ENCODE measurements at places on chromosomes 1 and 21. TPM values are rescaled to one million over a fixed set of nuclear protein-coding genes. Genes with fewer than 3 reads are reported as not detected.

- DNase-seq = no peak
These were observed 36.0 kb downstream of the CNIH4 start for GRCh38 chr1:224392411-224393249.

GRCh38 chr1:99277066-99277465, 12.8 kb downstream of the PLPPR4 start:
- DNase-seq = no peak

DNA sequence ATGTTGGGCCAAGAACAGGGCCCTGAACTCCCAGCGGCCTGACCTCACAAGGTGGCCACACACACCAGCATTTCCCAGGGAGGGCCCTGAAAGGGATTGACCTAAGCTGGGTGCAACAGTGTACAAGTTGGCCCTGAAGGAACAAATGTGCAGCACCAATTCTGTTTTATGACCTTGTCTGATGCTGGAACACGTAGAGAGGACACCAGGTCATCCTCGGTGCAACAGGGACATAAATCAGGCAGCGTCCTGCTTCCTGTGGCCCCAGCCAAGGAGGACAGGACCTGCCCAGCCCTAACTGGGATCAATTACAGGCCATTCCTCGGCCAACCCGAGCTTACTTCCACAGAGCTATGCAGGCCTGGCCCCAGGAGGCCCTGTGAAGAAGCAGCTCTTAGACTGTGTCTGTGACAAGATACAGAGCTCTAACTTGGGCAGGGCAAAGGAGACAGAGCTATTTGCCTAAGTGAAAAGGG, 12.8 kb upstream of the PHC2 start:
- no peak for DNase-seq

GRCh38 chr1:231913493-231913892, 286.9 kb downstream of the DISC1 start:
- no peak for DNase-seq

DNA sequence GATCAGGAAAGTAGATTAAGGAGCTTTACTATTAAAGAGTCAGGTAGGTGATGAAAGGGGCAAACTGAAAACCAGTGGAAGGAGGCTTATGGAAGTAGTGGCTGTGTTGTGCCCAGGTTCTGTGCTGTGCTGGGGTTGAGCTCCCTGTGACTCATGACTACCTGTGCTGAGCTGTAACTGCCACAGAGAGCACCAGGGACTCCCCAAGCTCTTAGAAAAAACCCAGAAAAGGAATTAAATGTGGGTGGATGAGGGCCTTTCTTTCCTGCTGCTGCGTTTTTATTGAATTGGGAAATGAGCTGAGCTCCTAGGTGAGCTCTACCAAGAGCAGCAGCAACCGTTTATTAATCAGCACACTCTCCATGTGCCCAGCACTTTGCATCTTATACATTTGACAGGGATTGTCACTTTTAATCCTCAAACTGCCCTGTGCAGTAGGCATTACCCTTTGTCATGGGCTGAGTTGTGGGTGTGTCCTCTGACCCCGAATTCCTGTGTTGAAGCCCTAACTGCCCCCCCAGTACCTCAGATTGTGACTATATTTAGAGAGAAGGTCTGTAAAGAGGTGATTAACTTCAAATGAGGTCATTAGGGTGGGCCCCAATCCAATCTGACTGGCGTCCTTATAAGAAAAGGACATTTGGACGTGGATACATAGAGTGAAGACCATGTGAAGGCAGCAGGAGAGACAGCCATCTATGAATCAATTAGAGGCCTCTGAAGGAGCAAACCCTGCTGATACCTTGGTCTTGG, 65.4 kb downstream of the AK4 start:
- no peak for DNase-seq

- DNase-seq = no peak
These were observed 11.2 kb downstream of the RPL5 start for GRCh38 chr1:92843046-92843423.

GRCh38 chr1:106747791-106748190, 308.7 kb upstream of the PRMT6 start:
- DNase-seq = no peak

DNA sequence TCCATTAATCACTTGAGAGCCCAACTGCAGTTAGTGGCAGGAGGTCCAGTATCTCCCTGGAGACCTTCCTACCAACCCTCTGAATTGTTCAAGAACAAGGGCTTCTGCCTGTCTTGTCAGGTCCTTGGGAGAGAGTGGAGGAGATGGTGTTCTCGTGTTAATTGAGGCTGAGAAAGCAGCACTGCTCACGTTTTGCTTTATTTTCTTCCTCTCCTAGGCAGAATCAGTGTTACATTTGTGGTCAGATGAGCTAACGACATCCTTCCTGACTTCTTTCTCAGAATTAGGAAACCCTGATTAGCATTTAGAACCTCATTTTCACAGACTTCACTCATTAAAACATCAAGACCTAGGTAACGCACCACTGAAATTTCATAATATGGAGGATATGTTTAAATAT, 26.4 kb upstream of the LRIG2 start:
- peak; percentile 45 for DNase-seq

DNA sequence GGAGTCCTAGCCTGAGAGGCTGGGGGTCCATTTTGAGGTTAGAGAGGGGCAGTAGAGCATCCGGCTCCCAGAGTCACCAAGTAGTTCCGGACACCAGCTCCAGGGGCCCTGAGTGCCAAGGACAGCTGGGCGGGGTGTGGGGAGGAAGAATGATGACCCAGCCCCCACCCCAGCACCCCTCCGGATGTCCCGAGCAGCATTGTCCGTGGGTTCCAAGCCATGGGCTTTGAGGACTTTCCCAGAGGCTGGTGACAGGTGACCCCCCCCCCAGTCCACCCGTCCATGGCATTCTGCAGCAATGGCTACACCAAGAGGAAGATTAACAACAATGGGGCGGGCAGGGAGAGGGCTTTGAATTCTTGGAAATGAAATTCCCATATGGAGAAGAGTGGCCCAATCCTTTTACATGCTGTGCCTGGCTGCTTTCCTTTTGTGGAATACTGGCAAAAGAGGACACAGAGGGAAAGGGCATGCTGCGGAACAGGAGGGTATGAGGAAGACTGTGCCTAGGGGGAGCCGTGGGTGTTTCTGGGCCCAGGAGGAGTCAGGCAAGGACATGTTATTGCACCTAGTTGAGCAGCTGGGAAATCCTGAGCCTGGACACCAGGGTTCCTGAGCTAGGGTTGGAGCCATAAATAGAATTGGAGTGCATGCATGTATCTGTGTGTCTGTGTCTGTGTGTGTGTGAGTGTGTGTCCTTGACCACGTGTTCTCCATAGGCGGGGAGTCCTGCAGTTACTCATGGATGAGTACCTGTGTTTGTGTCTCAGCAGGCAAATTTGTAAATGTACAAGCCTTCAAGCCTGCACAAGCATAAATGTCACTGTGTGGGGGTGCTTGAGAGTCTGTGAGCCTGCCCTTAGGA, 956 bp downstream of the ATP1A2 start:
- DNase-seq = no peak

- no peak for DNase-seq
These were observed 48.4 kb upstream of the DNAJC6 start for GRCh38 chr1:65260851-65261473.

- no peak for DNase-seq
These were observed 4.7 kb downstream of the CFAP410 start for GRCh38 chr21:44334329-44335030.

- DNase-seq = no peak
These were observed 10.9 kb downstream of the KRTAP22-2 start for GRCh38 chr21:30579346-30579745.

GRCh38 chr21:42314616-42315295, 453 bp downstream of the TFF3 start:
- no peak for DNase-seq

DNA sequence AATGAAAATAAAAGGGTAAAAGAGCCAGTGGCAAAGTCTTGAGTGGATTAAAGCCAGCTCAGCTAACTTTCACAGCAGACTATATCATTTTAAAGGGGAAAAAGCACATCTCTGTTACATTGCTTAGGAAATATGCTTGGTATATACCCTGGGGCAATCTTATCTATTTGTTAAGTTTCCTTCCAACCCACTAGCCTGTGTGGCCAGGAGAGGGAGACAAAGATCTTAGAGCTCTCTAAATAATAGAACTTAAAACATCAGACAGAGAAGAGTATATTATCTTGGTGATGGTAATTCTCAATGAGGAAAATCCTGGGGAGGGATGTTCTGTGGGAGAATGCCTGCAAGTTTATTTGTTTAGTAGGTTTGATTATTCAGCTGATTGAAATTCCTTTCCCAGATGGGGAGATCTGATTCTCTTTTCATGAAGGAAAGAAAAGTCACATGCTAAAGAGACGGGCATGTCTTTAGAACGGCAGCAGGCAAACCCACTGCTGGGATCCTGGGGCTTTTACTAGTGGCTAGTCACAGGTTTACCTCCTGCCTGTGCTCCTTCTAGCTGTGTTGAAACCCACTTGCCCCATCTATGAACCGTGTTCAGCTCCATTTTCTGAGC, 3.6 kb downstream of the KCNE2 start:
- DNase-seq = peak; percentile 68

GRCh38 chr1:51642739-51643142, 25.8 kb downstream of the OSBPL9 start:
- no peak for DNase-seq

DNA sequence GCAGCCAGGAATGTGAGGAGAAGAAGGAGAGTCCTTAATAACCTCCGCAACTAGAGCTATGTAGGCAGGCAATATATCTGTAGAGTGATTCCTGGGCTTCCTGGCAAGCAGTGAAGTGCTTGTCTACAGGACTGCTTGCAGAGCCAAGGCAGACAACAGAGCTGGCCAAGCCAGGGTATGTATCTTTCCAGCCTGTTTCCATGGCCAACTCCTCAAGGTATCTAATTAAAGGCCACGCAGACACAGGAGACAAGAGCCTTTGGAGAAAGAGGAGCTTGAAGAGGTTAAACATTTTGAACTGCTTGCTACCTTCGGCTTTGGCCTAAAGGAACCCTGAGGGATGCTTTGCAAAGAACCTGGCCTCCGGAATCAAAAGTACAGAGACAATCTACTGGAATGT, 137.4 kb downstream of the PIGK start:
- DNase-seq = no peak

- DNase-seq = no peak
These were observed 8.0 kb upstream of the C1orf162 start for GRCh38 chr1:111465754-111466153.

DNA sequence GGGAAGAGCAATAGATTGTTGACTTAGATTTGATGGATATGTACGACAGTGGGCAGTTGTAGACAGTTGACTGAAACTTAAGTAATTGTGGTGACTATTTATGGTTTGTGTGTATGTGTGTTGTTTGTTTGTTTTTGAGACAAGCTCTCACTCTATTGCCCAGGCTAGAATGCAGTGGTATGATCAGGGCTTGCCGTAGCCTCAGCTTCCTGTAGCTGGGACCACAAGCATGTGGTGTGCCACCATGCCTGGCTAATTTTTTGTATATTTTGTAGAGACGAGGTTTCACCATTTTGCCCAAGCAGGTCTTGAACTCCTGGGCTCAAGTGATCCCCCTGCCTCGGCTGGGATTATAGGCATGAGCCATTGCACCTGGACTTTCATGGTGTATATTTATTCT, 9.8 kb downstream of the SDHC start:
- peak; percentile 67 for DNase-seq

DNA sequence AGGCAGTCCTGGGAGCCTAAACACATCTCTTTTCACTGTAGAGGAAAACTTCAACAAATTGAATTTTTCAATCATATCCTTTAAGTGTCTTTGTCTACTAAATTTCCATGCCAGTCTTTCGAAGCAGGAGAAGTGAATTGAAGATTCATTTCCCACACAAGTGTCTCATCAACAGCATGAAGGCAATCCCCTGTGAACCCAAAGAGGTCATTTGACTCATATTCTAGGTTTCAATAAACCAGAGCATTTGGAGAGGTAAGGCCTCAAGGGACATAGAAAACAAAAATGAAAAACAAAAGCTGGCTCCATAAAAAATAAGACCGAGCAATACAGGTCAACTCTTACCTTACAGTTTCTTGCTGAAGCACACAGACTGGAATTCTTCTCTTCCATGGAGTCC, 94.1 kb upstream of the ATP1B1 start:
- DNase-seq = no peak

- no peak for DNase-seq
These were observed 787 bp downstream of the PTGFR start for GRCh38 chr1:78491451-78492071.

DNA sequence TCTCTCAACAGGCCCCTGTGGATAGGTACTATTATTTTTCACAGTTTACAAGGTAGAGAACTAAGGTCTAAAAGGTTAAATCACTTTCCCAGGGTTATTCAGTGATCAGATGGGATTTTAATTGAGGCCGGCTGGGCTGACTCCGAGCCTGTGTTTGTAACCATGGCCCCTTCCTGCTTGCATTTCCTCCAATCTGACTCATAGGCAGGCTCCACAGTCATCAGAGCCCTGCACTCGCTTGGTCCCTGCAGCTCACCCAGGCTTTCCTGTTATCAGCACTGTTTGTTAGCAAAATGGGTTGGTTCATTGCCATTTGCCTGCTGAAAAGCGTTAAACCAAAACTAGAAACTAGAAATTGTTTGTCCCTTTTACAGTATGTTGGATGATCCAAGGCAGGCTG, 41.4 kb upstream of the LMX1A start:
- DNase-seq = peak; percentile 50

GRCh38 chr1:192395895-192396294, 79.1 kb downstream of the RGS21 start:
- no peak for DNase-seq

DNA sequence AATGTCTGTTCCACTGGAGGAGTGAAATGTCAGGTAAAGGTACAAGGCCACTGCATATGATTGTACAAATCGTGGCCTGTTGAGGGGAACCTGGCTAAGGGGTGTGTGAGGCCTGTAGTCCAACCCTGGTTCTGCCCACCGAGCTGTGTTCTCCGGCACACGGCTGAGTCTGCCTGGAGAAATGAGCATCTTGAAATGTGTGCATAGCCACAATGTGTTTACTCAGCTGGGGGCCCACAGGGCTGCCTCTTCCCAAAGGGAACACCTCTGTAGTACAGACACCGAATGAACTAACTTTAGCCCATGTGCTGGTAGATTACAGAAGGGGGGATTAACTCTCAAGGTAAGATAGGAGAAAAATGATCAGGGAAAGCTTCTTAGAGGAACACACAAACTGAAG, 30.2 kb downstream of the AK4 start:
- DNase-seq = no peak

DNA sequence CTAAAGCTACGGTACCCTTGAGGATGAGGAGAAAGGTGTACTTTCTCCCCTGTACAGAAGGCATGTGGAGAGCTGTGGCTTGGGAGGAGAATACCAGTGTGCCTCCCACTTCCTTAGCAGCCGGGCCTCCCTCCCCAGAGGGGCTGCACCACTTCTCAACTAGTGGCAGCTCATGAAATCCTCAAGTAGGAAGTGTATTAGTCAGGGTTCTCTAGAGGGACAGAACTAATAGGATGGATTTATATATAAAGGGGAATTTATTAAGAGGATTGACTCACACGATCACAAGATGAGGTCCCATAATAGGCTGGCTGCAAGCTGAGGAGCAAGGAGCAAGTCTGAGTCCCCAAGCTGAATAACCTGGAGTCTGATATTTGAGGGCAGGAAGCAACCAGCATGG, 53.1 kb upstream of the PPP2R5A start:
- no peak for DNase-seq

ACTN2 gene
- not detected for total RNA-seq

NGF gene
- not detected for total RNA-seq

C1orf35 gene
- total RNA-seq = 25.6 TPM

OR14K1 gene
- not detected for total RNA-seq

TNNT2 gene
- total RNA-seq = not detected

ACBD6 gene
- total RNA-seq = 35.7 TPM

OR6N1 gene
- total RNA-seq = not detected

C8B gene
- not detected for total RNA-seq

CADM3 gene
- total RNA-seq = not detected

WDR47 gene
- 13.1 TPM for total RNA-seq

EFNA3 gene
- total RNA-seq = 3.8 TPM

HSF2BP gene
- 0.24 TPM for total RNA-seq

FAM72D gene
- total RNA-seq = 16.9 TPM

TDRD5 gene
- not detected for total RNA-seq

Data from activated CD8-positive, alpha-beta T cell treated with anti-CD3 and anti-CD28 coated beads, Interleukin-2, amount 10 ng/mL, durations not matched to agents 7 days and 5 days (primary cell).